Iris pigment epithelial cell (primary cell): ENCODE measurements at places on chromosomes 5 and 9.

DNA sequence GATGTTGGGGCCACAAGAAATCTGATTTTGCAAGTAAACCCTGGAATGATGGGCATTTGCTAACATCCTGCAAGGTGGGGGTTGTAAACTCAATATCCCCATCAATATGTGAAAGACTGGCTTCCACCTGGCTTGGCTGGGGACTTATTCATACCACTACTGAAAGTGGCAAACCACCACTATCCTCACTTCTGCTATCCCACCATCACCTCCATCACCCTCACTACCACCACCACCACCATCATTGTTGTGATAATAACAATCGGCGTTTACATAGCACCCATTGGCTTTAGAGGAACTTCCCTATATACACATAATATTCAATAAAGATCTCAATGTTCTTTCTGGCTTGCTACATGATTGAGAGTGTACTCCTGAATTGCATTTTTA lies 224.7 kb upstream of the DAP start:
- no peak for DNase-seq

DNA sequence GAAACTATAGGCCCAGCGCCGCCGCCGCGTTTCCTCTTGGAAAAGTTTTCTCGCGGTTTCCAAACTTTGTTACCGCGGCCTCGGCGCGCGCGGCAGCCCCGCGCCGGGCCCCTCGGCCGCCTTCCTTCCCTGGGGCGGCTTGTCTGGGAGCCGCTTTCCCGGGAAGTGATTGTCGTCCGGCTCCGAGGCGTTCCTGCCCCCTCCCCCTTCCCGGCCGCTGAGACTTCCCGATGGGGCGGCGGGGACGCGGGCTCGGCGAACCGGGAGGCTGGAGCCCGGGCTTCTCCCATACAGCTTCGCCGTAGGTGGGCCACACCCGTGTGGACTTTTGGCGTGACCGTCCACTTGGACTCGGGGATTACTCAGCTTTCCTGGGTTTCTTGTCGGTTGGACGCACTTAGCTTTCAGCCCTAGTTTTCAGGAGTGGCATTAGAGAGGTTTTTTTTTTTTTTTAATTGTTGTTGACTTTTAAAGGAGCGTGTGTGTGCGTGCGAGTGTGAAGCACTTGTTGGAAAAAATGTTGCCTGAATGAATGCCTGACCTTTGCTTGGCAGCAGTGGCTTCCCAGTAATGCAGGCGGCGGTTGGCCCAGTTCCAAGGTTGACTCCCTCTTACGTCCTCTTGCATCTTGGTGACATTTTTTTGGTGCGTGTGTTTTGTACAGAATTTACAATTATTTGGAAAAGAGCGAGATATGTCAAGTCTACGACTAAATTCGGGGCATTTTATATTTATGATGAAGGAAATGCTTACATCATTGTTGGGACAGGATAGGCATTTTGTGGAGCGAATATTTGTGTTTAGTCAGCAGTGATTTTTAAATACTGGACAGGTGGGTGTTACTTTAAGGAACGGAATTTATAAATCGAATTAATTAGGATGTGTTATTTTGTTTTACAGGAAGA lies 821 bp downstream of the CTNNA1 start:
- peak; percentile 84 for DNase-seq

DNA sequence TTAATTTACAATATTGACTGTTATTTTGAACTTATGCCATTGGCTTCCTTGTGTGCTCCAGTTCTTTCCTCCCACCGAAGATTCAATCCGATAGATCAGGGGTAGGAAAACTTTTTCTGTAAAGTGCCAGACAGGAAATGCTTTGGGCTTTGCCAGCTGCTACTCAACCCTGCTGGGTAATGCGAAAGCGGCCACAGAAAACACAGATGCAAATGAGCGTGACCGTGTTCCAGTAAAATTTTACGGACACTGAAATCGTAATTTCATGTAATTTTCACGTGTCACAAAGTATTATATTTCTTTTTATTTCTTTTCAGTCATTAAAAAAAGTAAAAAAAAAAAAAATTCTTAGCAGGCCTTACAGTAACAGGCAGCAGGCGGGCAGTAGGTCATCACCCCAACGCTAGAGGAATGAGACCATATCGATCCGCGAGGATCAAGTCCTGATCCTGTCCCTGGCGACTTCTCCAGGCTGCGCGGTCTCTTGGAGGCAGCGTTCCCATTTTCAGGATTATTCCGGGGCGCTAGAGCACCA lies 599 bp downstream of the NMRK1 start:
- peak; percentile 66 for DNase-seq

DNA sequence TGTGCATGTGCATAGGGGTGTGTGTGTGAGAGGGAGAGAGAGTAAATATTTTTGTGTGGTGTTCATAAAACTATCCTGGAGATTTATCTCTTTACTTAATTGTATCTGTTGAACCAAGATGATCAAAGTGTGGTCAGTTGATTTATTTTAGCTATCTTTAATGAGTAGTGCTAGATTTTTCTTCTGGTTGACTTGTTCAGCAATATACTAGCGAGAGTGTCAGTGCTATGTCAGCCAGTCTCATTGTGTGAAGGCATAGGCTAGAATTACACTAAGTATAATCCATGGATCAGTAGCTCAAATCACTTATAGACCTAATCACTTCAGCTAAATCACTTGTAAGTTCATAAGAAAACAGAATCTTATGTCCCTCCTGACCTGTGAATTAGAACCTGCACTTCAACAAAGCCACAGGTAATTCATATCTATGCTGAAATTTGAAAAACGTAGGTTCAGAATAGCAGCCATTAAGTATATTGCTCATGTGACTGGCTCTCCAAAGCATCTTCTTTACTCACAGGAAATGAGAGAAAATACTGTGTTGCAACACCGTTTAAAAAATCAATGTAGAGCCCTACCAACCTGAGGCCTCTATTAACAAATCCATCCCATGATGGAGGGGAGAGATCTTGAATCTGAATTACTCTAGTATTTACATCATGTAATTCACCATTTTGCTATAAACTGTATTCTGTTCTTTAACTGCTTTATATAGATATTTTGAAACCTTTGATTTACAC lies 203.1 kb upstream of the ACTBL2 start:
- peak; percentile 29 for DNase-seq

DNA sequence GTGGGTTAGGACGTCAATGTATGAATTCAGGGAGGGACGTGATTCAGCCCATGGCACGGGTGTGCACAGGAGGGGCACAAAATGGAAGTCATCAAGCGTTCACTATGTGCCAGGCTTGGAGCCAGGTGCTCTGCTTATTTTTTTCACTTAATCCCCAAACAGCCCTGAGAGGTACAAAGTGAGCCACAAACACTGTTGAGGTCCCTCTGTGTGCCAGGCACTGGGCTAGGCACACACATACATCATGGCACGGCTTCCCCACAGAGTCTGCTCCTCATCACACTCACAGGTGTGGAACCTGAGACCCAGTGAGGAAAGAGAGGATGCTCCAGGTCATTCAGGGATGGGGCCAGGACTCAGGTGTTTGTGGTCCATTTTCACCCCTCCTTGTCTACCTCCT lies 68.1 kb downstream of the GALNT12 start:
- DNase-seq = no peak

DNA sequence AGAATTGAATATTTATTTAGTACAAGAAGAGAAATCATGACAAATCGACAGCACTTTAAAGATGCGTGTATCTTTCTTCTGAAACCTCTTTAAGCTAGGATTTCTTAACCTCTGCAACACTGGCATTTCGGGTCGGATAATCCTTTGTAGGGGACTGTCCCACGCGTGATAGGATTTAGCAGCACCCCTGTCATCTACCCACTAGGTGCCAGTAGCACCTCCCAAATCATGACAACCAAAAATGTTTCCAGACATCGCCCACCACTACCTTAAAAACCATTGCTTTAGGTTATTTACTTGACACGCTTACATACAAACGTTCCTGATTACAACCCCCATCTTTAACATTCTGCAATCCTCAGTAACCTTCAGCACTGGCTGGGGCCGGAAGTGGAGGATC lies 223.1 kb downstream of the TRIM32 start:
- no peak for DNase-seq
